ENCODE measurements at places on chromosomes 7 and 10. TPM values are rescaled to one million over a fixed set of nuclear protein-coding genes. Genes with fewer than 3 reads are reported as not detected.

The TEX36 gene
- total RNA-seq = not detected

DNA sequence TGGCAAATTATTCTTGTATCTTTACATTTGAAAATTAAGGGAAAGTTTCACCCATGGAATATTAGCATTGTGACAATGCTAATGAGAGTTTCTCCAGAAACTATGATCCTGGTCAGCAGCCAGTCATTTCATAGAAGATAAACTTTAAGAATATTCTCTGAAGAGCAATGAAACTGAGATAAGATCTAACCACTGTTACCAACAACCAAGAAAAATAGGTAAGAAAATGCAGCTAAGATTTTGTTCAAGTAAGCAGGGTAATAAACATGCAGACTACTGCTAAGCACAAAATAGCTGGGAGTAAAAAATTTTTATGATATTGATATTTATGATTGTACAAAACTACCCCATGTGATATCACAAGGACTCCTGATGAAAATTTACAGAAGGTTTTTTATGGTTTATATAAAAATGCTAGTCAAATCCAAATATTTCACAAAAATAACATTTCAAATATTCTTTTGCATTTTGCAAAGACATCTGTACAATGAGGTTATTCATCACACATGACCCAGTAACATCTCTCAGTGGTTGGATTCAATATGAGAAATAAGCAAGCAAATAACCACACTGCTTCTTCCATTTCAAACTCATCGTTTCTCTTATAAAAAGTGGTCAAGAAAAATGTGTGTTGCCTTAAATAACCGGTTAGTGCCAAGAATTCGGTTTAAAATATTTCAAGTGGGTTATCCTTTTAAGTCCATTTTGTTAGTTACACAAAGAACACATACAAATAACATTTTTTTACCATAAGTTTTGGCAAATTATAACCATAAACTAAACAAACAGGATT is 251.6 kb downstream of the DIP2C start:
- DNase-seq = no peak

- peak; percentile 44 for DNase-seq
Observed at GRCh38 chr10:484441-484924, 205.0 kb downstream of the DIP2C start.

DNA sequence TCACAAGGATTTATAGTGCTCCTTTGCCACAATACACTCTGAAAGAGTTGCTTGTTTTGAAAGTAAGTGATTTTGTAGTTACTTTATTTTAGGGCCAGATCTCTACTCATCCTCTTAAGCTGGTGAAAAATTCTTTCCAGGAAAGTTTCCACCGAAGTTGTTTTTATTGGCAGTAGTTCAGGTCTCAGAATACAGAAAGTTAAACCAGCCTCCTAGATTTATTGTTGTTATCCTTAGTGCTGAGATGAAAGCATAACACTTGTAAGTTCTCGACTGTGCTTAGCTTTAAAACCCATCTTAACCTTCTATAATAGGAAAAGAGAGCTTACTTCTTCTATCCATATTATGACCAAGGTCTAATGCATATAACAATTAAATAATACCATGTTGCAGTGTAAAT is 5.5 kb downstream of the AP3M1 start:
- no peak for DNase-seq

The EBF3 gene
- 10.1 TPM for total RNA-seq

GRCh38 chr10:62496925-62497324 is 122.8 kb downstream of the ZNF365 start:
- DNase-seq = no peak

GRCh38 chr10:60043561-60044241 is 137.3 kb upstream of the CCDC6 start:
- no peak for DNase-seq

- DNase-seq = no peak
Observed at GRCh38 chr10:89238956-89239644, 12.5 kb downstream of the LIPA start.

The C7orf33 gene
- not detected for total RNA-seq

The TMEM270 gene
- total RNA-seq = not detected

The GHRHR gene
- not detected for total RNA-seq

The CDH23 gene
- 4.7 TPM for total RNA-seq

DNA sequence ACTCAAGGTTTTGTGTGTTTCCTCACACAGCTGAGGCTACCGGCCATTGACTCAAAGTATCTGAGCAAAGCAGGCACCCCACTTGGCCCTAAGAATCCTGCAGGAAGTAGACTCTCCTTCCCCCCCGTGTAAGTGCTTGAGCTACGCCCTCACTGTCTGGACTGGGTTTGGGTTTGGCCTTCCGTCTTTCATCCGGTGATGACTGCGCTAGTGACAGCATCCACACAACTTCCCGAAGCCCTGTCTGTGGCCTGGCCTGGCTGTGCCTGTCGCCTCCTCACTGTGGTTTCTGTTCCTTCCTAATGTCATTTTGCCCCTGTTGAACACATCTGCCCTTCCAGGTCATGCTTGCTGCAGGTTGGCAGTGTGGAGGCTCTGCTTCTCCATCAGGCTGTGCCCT is 14.5 kb downstream of the C7orf57 start:
- DNase-seq = no peak

The PRRT4 gene
- 7.1 TPM for total RNA-seq

The PRSS37 gene
- total RNA-seq = not detected

DNA sequence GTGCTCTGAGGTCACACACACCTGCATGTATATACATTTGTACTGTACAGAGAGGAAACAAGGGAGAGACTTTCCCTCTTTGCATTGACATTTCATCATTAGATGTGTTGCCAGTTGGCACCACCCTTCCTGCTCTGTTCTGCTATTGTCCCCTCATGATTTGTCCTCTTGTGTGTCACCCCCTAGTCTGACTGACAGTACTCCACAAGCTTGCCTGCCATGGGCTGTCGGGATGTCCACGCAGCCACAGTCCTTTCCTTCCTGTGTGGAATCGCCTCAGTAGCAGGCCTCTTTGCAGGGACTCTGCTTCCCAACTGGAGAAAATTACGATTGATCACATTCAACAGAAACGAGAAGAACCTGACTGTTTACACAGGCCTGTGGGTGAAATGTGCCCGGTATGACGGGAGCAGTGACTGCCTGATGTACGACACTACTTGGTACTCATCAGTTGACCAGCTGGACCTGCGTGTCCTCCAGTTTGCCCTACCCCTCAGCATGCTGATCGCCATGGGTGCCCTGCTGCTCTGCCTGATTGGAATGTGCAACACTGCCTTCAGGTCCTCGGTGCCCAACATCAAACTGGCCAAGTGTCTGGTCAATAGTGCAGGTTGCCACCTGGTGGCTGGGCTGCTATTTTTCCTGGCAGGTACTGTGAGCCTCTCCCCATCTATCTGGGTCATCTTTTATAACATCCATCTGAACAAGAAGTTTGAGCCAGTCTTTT is 9.4 kb downstream of the CLDN12 start:
- DNase-seq = no peak

The LRGUK gene
- 0.24 TPM for total RNA-seq

DNA sequence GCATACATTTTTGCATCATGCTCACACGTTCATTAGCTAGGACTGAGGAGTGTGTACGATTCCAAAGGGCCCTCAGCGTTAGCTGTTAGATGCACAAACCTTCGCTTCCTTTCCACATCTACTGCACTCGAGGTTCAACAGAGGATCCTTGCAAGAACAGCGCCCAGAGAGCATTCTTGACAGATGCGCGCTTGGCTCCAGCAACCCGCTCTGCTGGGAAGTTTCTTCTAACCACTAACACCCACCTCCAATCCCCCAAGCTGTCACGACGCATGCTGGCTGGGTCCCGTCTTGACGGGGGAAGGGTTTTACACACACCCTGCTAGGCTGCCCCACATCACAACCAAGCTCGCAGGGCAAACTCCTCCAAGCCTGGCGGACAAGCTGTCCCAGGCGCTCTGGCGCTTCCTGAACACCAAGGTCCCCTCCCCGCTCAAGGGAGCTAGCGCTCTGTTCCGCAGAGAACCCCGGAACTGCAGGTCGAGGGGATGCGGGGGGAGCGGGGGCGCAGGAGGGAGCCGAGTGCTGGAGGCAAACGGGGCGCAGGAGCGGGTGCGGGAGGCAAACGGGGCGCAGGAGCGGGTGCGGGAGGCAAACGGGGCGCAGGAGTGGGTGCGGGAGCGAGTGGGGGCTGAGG is 653 bp upstream of the ADRB1 start:
- peak; percentile 51 for DNase-seq

GRCh38 chr7:15558756-15559155 is 3.1 kb downstream of the AGMO start:
- DNase-seq = no peak

- DNase-seq = no peak
Observed at GRCh38 chr10:97895084-97895483, 45.4 kb downstream of the GOLGA7B start.

The LRIT1 gene
- total RNA-seq = not detected
